ENCODE measurements at places on chromosomes 5 and 9. TPM values are rescaled to one million over a fixed set of nuclear protein-coding genes. Genes with fewer than 3 reads are reported as not detected.

- DNase-seq, result no peak
- no peaks in the 10 kb centered on the region for H3K36me3 ChIP-seq
- H3K27ac ChIP-seq, result no peak overlapping the region
- no peaks in the 10 kb centered on the region for H3K27me3 ChIP-seq
These were observed 39.2 kb upstream of the ACO1 start for GRCh38 chr9:32345243-32345642.

DNA sequence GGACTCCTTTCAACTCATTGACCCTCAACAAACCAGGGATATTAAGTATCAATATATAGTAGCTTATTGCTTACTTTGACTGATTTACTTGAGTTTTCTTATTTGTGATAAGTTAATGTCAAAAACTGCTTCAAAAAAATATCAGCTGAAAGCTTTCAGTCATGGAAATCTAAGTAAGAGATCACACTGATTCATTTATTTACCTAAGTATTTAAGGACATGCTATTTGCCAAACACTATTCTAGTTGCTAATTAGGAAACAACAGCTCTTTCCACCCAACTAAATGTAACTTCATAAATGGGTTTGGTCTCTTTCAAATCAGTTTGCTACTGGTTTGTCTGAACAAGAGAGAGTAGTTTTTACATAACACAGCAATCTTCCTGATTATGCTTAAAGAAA, 48.2 kb downstream of the CHD1 start:
- peak overlapping the region; percentile 6 for H3K27ac ChIP-seq
- no peaks in the 10 kb centered on the region for H3K27me3 ChIP-seq
- H3K36me3 ChIP-seq, result peaks cover 76% of the 10 kb centered on the region
- H3K4me1 ChIP-seq, result peaks cover 59% of the 10 kb centered on the region
- no peak overlapping the region for H3K4me3 ChIP-seq

DNA sequence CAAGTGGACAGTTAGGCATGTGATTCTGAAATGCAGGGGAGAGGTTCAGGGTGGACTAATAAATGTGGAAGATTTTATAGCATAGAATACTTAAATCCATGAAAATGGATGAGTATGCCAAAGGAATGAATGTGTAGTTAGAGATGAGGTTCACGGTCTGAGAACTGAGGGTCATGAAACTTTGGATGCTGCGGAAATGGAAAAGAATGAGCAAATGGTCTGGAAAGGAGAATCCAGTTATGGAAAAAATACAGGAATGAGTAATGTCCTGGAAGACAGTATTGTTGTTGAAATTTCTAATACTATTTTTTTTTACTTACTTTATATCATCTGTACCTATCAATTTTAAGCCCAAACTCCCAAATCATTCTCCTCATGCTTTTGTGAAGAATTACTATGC, 2369.4 kb downstream of the MAT2B start:
- no peaks in the 10 kb centered on the region for H3K36me3 ChIP-seq
- no peaks in the 10 kb centered on the region for H3K27me3 ChIP-seq
- DNase-seq, result no peak

The PLAC8L1 gene
- total RNA-seq, result 3.8 TPM

DNA sequence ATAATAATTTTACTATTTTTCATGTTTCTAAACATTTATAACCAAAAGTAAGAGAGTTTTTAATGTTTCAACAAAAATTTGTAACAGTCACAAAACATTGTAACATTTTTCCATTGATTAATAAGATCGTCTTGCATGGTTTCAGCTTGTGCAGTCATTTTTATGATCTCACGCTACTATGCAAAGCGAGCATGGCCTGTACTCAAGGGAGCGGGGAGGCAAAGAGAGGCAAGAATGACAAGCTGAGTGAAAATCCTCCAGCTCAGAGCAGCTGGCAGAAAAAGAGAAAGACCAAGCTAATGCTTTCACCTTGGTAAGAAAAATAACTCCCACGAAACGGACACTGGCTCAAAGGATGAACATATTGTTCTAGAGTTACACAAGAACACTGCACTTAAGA, 90.0 kb upstream of the SV2C start:
- no peaks in the 10 kb centered on the region for H3K36me3 ChIP-seq
- H3K27ac ChIP-seq, result no peak overlapping the region
- peaks cover 68% of the 10 kb centered on the region for H3K27me3 ChIP-seq
- no peaks in the 10 kb centered on the region for H3K4me1 ChIP-seq
- DNase-seq, result no peak

- H3K36me3 ChIP-seq, result peaks cover 4% of the 10 kb centered on the region
- no peaks in the 10 kb centered on the region for H3K4me1 ChIP-seq
- no peak overlapping the region for H3K27ac ChIP-seq
- DNase-seq, result peak; percentile 6
These were observed 14.3 kb downstream of the CLTA start for GRCh38 chr9:36204906-36205547.

The CENPH gene
- total RNA-seq, result 17.0 TPM

GRCh38 chr9:124869466-124869985, 7.6 kb downstream of the ARPC5L start:
- peaks cover 17% of the 10 kb centered on the region for H3K4me1 ChIP-seq
- peak overlapping the region; percentile 90 for H3K4me3 ChIP-seq
- H3K27ac ChIP-seq, result no peak overlapping the region
- H3K27me3 ChIP-seq, result no peaks in the 10 kb centered on the region

Data from Calu3 (cell line).